ENCODE measurements at places on chromosomes 13 and 19. TPM values are rescaled to one million over a fixed set of nuclear protein-coding genes. Genes with fewer than 3 reads are reported as not detected.

The FFAR1 gene
- not detected for total RNA-seq

The OBI1 gene
- total RNA-seq, result 6.4 TPM

The CEACAM3 gene
- total RNA-seq, result not detected

The RXFP2 gene
- not detected for total RNA-seq

The FGF22 gene
- 0.26 TPM for total RNA-seq

Measured in pericardium fibroblast (primary cell).